ENCODE measurements at places on chromosomes 12 and 14.

DNA sequence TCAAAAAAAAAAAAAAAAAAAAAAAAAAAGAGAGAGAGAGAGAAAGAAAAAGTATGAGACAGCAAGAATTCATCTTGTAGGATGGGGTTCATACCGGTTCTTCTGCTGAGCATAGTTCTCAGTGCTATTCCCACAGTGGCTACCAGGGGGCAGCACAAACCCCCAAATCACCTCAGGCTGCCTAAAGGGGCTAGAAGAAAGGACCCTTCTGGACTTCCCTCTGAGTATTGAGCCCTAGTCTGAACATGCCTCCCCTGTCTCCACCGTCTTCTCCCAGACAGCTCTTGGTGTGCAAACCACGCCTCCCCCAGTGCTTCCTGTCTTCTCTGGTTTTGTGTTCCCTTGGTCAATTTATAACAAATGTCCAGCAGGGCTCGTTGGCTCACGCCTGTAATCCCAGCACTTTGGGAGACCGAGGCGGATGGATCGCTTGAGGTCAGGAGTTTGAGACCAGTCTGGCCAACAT is 31.3 kb upstream of the SMUG1 start:
- DNase-seq = peak; percentile 66

DNA sequence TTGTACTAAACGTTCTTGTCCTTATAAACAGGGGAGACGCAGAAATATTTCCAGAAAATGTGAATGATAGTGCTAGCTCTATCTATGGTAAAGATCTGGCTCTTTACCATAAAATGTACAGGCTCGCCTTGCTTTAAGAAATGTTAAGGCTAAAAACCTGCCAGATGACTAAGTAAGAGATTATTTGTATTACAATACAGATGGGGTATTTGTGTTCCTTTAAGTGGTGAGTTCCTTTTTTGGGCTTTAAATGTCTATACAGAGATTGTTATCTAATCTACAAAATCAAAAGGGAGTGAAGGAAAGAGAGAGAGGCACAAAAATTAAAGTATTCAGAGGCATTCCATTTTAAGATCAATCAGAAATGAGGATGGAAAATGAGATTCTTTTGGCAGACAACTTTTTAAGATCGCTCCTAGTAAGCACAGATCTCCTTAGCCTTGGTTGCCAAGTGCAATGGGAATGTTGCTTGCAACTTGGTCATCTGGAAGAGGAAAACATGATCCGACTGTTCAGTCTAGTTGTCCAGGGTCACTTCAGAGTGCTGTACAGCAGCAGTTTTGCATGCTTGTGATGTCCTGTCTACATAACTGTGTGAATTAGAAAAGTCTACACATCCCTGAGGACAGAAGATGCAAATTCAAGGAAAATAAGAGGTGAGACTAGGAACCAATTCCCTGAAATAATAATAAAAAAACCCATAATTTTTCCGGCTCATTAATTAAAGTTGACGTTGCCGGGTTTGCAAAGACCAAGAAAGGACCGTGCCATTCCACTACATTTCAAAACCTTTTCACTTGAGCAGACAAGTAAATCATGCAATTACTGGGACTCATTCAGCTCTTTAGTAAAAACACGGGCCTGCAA is 380.8 kb downstream of the EGLN3 start:
- no peak for DNase-seq

DNA sequence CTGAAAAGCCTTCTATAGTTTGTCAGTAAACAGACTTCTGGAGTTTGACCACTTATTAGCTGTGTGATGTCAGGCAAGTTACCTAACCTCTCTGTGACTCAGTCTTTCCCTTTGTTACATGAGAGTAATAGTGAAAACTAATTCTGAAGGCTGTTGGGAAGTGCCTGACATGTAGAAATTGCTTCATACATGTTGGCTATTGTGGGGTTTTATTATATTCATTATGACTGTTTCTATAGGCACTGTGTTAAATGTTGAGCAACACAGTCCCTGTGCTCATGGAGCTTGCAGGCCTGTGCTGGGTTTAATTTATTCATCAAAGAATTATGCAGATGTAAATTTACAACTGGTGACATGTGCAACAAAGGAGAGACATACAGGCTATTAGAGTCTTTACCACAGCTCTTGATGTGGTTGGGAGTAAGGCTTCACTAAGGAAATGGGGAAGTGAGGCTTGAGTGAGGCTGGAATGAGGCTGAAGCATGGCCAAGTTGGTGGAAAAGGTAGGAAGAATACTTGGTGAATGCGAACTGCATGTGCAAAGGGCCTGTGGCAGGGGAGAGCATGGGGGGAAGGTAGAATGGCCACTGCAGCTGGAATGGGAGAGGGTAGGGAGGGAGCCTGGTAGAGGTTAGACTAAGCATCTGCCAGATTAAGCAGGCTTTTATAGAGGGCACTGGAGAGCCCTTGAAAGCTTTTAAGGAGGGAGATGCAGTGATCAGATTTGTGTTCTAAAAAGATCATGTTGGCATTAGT is 236.4 kb upstream of the CRY1 start:
- DNase-seq = no peak

DNA sequence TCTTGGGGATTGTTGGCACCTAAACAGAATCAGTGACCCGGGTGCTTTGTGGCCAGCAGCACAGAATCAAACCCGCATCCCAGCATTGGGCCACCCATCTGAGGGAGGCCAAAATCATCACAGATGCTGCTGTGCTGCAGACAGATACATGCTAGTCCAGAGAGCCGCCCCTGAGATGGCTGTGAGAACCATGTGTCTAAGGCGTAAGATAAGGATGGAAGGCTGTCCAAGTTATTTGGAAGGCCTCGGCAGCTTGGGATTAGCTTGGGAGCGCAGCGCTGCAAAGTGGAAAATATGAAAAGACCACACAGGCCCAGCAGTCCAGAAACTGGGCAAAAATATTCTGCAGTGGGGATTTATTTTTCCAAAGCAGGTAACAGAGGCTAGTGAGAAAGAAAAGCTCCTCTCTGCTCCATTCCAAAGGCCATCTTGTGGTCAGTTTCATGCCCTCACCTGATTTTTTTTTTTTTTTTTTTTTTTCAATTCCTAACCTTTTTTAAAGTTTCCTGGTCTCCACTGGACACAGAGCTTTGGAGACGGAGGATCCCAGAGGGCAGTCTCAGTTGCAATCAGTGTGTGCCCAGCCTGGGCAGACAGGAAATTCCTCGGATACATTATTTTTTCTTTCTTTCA is 178.9 kb upstream of the BCL2L14 start:
- DNase-seq = no peak

DNA sequence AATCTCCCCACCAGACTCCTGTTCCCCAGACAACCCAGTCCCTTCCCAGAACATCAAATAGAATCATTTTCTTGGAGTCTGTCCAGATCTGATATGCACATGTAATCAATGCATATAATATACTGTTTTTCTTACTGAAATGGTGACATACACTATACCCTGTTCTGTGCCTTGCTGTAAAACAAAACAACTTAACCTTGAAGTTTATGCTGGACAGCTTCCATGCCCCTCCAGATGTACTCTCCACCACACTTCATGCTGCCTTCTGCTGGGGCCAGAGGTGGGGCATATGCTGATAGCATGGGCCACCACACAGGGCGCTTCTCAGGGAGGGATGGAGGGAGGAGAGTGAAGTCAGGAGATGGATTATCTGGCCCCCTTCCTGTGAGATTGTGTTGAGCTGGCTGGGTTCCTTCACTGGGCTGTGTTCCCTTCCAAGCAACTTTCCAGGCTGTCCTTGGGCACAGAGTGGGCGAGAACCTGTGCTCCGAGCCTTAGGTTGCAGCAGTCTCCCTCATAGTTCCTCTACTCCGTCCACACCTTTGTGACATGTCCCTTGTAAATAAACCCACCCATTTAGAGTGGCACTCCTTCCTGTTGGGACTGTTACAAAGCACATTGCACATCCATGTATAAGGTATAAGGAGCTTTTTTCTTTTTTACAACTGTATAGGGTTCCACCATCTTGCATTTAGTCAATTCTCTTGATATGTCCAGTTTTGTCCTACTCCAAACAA is 77.6 kb upstream of the RIC8B start:
- DNase-seq = no peak

GRCh38 chr12:110763583-110763982 is 20.9 kb upstream of the PPP1CC start:
- DNase-seq = no peak

DNA sequence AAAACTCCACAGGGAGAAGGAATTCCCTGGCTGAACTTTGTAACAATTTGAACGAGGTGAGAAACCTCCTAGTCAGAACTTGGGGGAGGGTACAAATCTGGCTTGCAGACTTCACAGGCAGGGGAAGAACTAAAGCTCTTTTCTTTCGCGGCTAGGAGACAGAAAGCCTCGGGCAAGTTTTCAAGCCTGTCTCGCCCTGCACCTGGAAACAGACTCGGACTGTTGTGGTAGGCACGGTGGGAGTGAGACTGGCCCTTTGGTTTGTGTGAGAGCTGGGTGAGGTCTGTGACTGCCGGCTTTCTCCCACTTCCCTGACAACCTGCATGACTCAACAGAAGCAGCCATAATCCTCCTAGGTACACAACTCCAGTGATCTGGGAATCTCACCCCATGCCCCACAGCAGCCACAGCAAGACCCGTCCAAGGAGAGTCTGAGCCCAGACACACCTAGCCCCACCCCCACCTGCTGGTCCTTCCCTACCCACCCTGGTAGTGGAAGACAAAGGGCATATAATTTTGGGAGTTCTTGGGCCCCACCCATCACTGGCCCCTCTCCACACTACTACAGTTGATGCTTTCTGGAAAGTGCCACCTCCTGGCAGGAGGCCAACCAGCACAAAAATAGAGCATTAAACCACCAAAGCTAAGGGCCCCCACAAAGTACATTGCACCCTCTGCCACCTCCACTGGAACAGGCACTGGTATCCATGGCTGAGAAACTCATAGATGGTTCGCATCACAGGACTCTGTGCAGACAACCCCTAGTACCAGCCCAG is 102.7 kb upstream of the ST8SIA1 start:
- DNase-seq = no peak

- DNase-seq = peak; percentile 26
Observed at GRCh38 chr14:87066221-87066817, 926.7 kb downstream of the GALC start.

Data from NCI-H1694 (cell line).